ENCODE measurements at places on chromosomes 1 and 21.
A peak's percentile ranks its signal among the peaks of the same experiment; 100 is the strongest.

GRCh38 chr1:91500756-91501522, at the start of gene CDC7:
Gene CDC7, plus strand, starts transcription at chr1:91500851. Its CDS starts 866 bp downstream, at chr1:91501717.
- peak; percentile 97 for DNase-seq

DNA sequence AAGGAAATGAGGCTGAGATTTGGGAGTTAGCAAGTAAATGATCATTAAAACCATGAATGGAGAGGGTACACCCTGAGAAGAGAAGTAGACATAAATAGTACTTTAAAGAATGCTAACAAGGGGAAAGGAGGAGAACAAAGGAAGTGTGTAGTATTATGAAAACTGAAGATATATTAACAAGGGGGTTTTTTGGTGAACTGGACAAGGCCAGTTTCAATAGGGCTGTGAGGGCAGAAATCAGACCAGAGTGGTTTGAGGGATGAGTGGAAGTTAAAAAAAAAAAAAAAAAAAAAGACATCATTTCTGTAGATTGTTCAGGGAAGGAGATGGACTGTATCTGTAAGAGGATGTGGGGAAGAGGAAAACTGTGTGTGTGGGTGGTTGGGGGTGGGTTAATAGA, 137.1 kb downstream of the PLA2G4A start:
- no peak for DNase-seq

- no peak for DNase-seq
Measured at GRCh38 chr1:80293818-80294217, 1287.3 kb upstream of the ADGRL4 start.

DNA sequence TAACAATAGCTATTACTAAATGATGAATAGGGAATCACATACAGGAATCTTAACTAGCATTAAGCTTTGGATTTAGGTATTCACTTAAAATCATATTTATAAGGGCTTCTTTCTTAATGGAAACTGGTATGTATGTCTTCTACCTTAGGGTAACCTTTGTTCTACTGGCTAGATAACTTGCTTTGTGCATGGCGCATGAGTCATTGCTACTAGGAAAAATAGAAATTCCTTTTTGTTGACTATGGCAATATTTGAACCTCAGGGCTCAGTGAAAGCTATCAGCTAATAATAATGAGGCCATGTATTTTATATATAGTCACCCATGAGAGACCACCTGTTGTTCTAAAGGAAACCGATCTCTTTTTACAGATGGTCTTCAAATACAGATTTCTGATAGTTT, 72.5 kb downstream of the RPS6KC1 start:
- no peak for DNase-seq

GRCh38 chr1:108009603-108010195, 44.7 kb upstream of the VAV3 start:
- DNase-seq, result no peak

GRCh38 chr1:36369061-36369861, 16.5 kb downstream of the STK40 start:
- peak; percentile 86 for DNase-seq

GRCh38 chr1:109185990-109186732, 27.6 kb upstream of the SARS1 start:
- DNase-seq, result no peak

DNA sequence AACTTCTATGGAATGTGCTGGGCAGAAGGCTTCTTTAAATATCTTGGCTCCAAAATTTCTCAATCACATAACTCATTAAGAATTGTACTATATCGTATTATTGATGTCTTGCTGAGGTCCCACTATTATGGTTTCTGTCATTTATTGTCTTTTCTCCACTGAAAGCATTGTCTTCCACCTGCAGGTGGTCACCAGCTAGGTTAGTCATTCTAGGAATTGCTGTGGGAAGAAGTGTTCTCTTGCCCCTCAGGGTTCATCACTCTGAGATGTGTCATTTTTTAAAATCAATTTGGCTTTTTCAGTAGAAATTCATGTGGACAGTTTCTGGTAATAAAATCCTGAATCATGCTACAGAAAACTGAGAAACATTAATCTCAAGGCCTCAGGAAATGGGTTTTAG, 66.1 kb downstream of the NCAM2 start:
- DNase-seq, result no peak

DNA sequence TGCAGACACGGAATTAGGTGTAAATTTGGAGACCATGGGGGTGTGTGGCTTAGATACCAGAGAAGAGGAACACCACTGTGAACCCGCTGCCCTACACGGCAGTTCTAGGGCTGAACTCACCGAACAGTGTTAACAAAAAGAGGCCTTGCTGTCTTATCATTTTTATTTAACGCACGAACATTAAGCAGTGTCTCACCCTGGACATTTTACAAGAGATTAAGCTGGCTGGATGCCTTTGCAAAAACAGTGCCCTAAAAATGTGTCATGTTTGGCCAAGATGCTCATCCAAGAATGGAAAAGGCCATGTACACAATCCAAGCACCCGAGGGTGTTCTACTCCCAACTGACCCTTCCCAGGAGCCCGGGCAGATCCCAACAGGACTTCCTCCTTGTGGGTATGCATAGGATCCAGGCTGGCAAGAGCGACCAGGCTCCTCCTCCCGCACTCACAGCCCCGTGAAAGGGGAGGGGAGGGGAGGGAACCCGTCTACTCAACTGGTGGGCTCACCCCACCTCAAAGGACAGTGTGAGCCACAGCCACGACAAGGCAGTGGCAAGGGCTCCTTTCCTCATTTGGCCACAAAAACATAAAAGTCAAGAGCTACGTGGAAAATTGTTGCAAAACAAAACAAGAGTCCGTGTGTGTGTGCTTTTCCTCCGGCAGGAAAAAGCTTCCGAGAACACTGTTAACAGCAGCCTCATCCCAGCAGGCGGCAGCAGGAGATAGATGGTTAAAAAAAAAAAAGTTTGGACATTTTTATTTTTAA, 20.3 kb downstream of the C2CD2 start:
- peak; percentile 78 for DNase-seq

DNA sequence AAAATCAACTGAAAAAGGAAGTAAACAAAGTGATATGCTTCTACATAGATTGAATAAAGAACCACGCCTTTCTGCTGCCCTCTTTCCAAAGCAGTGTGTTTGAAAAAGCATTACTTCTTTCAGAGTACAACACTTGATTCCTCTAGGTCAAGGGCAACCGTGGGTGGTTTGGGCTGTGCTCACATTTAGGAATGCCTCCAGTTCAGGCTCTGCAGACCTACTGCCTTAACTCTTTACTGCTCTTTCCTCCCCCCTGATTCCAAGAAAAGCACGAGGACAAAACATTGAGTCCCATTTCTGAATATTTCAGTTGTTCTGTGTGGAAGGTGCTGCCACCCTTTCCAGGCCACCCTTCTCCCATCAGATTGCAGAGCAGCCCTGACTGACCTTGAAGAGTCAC, 45.2 kb downstream of the ADAMTS1 start:
- DNase-seq, result no peak

- DNase-seq, result no peak
Measured at GRCh38 chr1:199085903-199086302, 447.1 kb downstream of the PTPRC start.

DNA sequence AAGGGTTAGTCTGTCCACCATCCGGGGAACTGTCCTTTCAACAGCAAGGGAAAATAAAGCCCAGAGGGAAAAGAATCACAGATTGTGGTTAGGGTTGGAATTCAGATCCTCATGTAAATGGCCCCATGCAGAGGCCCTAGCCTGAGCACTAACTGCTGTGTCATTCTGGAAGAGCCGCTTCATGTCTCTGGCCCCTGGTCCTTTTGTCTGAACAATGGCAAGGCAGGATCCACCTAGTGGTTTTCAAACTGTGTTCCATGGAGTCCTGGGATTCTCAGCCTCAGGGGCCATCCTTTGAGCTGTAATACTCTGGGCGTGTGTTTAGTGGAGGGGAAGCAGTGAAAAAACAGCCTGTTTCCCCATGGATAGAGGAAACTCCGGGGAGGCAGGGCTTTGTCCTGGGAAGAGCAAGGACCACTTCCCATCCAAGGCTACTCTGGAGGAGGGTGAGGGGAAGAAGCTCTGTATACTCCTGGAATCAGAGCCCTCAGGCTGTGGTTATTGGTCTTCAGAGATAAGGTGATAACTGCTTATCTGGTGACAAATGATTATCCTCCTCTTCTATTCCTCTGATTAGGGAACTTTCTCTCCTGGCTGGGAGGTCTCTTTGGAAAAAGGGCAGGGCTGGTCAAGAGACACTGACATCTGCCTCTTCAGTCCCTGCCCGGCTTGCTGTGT, 19.2 kb downstream of the PAX7 start:
- DNase-seq, result no peak

DNA sequence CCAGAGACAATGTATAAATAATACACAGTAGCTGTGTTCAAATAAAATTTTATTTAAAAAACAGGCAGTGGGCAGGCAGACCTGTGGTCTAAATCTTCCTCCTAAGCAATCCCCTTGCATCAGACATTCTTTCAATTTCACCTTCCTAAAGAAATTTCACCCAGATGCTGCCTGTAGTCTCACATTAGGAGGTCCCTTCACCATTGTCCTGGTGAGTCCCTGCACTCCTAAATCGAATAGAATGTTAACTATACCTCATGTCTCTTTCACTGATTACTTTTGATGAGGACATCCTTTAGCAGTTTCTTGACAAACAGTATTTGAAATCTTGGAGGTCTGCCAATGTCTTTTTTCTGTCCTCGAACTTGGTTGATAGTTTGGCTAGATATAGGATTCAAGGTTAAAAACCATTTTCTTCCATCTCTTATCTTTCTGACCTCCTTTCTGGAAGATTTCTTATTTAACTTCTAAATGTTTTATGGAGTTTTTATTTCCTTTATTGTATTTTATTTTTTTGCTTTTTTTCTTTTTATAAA, 77.5 kb downstream of the LPGAT1 start:
- DNase-seq, result no peak

GRCh38 chr1:166083887-166084286, 82.9 kb downstream of the FAM78B start:
- DNase-seq, result no peak

- DNase-seq, result no peak
Measured at GRCh38 chr1:196121181-196121580, 487.1 kb downstream of the KCNT2 start.

DNA sequence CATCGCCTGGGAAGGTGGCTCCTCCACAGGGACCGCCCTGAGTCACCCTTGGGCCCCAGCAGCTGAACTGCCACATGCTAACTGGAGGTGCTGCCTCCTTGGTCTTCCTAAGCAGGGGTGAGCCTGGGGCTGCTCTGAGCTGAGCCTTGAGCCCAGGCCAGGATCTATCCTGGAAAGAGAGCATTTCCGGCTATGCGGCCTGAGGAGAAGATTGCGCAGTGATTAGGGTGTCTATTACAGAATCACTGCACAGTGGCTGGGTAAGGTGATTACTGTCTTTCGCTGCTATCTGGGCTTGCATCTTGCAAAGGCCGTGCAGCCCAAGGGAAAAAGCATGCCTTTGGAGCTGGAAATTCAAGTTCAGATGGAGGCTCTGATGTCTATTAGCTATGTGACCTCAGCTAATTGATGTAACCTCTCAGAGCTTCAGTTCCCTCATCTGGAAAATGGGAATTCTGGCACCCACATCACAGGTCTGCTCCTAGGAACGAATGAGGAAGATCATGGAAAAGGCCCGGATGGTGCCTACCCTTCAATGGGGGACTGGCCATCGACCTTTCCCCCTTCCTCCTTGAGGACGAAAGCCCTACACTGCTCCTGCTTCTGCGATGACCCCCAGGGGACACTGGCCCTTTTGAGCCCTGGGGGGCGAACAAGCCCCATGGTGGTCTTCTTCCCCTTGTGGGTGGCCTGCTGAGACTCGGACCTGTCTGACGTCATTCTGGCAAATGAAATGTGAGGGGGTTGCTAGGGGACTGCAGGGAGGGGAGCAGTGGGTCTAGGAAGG, 38.0 kb downstream of the GPR161 start:
- DNase-seq, result no peak

GRCh38 chr1:19814244-19814661, 830 bp downstream of the RNF186 start:
- DNase-seq, result no peak

DNA sequence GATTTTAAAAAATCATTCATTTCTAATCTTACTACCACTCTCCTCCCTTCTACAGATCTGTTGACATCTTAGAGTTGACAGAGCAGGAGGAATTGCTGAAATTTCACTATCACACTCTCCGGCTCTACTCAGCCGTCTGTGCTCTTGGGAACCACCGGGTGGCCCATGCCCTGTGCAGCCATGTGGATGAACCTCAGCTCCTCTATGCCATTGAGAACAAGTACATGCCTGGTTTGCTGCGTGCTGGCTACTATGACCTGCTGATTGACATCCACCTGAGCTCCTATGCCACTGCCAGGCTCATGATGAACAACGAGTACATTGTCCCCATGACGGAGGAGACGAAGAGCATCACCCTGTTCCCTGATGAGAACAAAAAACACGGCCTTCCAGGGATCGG, 276.7 kb downstream of the ZP4 start:
- no peak for DNase-seq

DNA sequence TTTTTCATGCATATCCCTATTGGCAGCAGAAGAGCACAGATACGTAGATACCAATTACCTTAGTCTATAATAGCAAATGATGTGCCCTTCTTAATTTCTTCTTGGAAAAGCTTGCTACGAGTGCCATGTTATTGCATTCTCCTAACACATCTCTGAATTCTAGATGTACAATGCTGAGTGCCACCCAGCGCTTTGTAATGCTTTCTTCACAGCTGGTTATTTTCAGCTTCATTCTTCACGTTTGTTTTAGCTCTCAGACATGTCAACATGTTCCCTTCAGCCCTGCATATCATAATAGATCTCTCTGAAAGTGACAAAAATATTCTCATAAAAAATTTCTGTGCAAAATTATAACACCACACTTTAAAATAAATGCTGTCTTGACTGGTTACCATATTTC, 981.2 kb downstream of the TTLL7 start:
- no peak for DNase-seq

DNA sequence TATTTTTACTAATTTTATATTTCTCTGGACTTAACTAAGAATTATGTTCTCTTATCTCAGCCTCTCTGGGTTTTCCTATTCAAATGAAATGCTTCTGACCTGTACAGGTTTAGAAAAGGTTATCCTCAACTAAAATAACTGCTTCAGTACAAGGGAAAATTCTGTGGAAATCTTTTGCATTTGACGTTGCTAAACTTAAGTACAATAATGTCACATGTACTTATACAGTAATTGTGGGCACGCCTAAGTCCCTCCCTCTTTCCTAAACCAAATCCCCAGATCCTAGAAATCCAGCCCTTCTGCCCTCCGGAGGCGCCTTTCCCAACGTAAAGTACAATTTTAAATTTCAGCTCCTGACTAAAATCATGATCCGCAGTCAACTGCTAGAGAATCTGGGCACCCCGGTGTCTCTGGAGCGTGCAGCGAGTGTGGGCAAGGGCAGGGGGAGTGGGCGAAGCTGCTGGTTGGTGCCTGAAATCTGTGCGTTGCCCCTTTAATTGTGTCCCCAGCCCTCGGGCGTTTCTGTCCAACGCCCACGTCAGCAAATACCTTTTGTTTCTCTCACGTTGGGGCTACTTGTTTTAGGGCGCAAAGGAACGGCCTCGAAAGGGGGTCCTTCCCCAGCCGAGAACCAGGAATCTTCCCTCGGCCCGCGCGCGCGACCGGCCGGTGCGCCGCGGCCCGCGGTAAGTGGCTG, at the start of gene ZBTB8A:
Gene ZBTB8A (plus strand): TSS at position 541 of the 697 bp plus-strand sequence. CDS start 53,505 bp downstream, outside the sequence.
- DNase-seq, result peak; percentile 76

GRCh38 chr1:176789571-176790090, 326.7 kb downstream of the PAPPA2 start:
- DNase-seq, result no peak

- no peak for DNase-seq
Measured at GRCh38 chr21:37101384-37101783, 28.3 kb downstream of the TTC3 start.

- DNase-seq, result no peak
Measured at GRCh38 chr1:85862456-85862855, 154.2 kb upstream of the ZNHIT6 start.

GRCh38 chr1:208162903-208163302, 81.3 kb downstream of the PLXNA2 start:
- DNase-seq, result peak; percentile 85

All from sigmoid colon (tissue), 7 donors.